Breast epithelium (tissue), 4 donors: ENCODE measurements at places on chromosomes 7 and 10. TPM values are rescaled to one million over a fixed set of nuclear protein-coding genes. Genes with fewer than 3 reads are reported as not detected.

Gene CAMK2B
- total RNA-seq = 9.2 TPM

Gene NPSR1
- not detected for total RNA-seq

Gene TECPR1
- 14.7 TPM for total RNA-seq

Gene GAD2
- total RNA-seq = not detected

Gene ZNF12
- 25.2 TPM for total RNA-seq

Gene TFEC
- total RNA-seq = 19.0 TPM

Gene ERVW-1
- not detected for total RNA-seq

Gene ELN
- 134 TPM for total RNA-seq

Gene PIP
- 140 TPM for total RNA-seq

Gene ACBD7
- 1.0 TPM for total RNA-seq

Gene RRP12
- 7.7 TPM for total RNA-seq

Gene PPP1R17
- total RNA-seq = not detected

Gene SEMA3A
- total RNA-seq = 23.2 TPM

Gene CHCHD2
- 327 TPM for total RNA-seq

Gene SPDYE8
- total RNA-seq = not detected

Gene SSC4D
- not detected for total RNA-seq

Gene CAV1
- total RNA-seq = 154 TPM

Gene FAM180A
- 11.9 TPM for total RNA-seq

Gene KIAA1549
- total RNA-seq = 2.8 TPM

Gene MUC12
- not detected for total RNA-seq

Gene GFRA1
- total RNA-seq = 98.5 TPM
